ENCODE measurements at places on chromosomes 6 and 20.
A peak's percentile ranks its signal among the peaks of the same experiment; 100 is the strongest.

- no peak for DNase-seq
Measured at GRCh38 chr6:41268478-41268877, 18.0 kb downstream of the TREM1 start.

DNA sequence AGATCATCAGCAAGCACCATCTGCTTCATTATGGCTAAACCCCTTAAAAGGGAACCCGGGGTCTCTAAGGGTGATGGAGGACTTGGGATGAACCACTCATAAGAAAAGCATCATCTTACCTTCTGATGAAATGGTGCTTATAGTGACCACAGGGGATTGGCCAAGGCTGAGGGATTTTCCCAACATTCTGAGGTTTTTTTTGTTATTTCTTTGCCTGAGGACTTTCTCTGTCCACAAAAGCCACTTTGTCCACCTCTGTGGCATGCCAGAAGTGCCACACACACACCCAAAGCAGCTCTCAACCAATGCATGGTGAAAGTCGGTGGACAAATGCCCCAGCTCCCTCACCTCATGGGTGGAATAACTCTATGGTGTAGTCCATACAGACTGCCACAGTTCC lies 79.3 kb upstream of the TOP1 start:
- DNase-seq = no peak

- DNase-seq = peak; percentile 71
Measured at GRCh38 chr6:28161410-28162079, 19.9 kb downstream of the ZKSCAN8 start.

- no peak for DNase-seq
Measured at GRCh38 chr6:90097356-90097755, 199.3 kb downstream of the BACH2 start.

DNA sequence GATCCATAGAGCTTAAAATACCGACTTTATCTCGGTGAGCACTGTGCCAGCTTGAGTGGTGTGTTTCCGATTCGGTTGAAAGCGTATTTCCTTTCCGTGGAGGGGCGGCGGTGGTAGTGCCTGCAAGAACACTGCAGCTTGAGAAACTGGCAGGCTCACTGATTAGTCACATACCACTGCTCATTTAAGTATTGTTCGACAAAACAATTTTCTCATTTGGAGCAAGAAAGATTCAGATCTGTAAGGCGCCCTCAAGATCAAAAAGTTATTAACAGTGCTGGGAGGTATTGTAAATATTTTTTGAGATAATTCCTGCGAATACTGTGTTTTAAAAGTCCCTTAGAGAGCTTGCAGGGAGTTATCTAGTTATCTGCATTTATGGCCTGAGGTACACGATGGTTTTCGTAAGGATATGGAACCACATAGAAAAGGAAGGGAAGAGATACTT lies 1.3 kb downstream of the MAPK14 start:
- peak; percentile 89 for DNase-seq

DNA sequence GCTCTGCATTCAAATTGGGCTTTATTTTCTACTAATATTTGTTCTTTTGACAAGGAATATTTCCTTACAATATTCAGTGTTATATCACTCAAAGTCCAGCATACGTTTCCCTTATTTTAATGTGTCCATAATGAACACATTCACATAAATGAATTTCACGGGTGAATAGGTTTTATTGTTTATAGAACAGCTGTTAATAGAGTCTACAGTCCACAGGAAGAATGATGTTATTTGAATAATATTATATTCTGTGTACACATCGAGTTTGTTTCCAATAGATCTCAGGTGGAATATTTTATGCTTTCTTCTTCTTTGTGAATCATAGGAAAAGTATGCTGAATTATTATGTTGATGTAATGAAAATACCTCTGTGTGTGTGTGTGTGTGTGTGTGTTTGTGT lies 582.4 kb downstream of the CDH26 start:
- no peak for DNase-seq

GRCh38 chr6:89145956-89146717 lies at the start of gene PM20D2:
TSS of gene PM20D2 (plus strand) at chr6:89146055. CDS start at chr6:89146145, 90 bp downstream.
- DNase-seq = peak; percentile 80

Data from umbilical cord (tissue), 2 donors.